CD4-positive, alpha-beta memory T cell (primary cell): ENCODE measurements at places on chromosomes 2 and 18.

- DNase-seq, result no peak
- H3K4me3 ChIP-seq, result no peak overlapping the region
- no peak overlapping the region for H3K27ac ChIP-seq
- H3K4me1 ChIP-seq, result no peaks in the 10 kb centered on the region
These were observed 138.2 kb downstream of the UBR3 start for GRCh38 chr2:169965495-169965894.

GRCh38 chr2:222608081-222608480 lies 47.8 kb downstream of the FARSB start:
- H3K4me3 ChIP-seq, result no peak overlapping the region
- H3K27ac ChIP-seq, result no peak overlapping the region
- no peak for DNase-seq
- no peaks in the 10 kb centered on the region for H3K4me1 ChIP-seq
- peaks cover 18% of the 10 kb centered on the region for H3K36me3 ChIP-seq

GRCh38 chr2:168416555-168416954 lies 39.5 kb upstream of the CERS6 start:
- no peak for DNase-seq
- H3K36me3 ChIP-seq, result no peaks in the 10 kb centered on the region
- no peak overlapping the region for H3K27ac ChIP-seq
- no peaks in the 10 kb centered on the region for H3K27me3 ChIP-seq
- peaks cover 5% of the 10 kb centered on the region for H3K4me1 ChIP-seq

- no peaks in the 10 kb centered on the region for H3K36me3 ChIP-seq
- DNase-seq, result no peak
- no peaks in the 10 kb centered on the region for H3K27me3 ChIP-seq
- no peak overlapping the region for H3K27ac ChIP-seq
- no peaks in the 10 kb centered on the region for H3K4me1 ChIP-seq
These were observed 12.8 kb downstream of the C2orf69 start for GRCh38 chr2:199923924-199924323.

- H3K27me3 ChIP-seq, result no peaks in the 10 kb centered on the region
- H3K27ac ChIP-seq, result no peak overlapping the region
- no peaks in the 10 kb centered on the region for H3K4me1 ChIP-seq
- no peak overlapping the region for H3K4me3 ChIP-seq
- DNase-seq, result no peak
These were observed 9.6 kb downstream of the HAUS1 start for GRCh38 chr18:46113751-46114150.

DNA sequence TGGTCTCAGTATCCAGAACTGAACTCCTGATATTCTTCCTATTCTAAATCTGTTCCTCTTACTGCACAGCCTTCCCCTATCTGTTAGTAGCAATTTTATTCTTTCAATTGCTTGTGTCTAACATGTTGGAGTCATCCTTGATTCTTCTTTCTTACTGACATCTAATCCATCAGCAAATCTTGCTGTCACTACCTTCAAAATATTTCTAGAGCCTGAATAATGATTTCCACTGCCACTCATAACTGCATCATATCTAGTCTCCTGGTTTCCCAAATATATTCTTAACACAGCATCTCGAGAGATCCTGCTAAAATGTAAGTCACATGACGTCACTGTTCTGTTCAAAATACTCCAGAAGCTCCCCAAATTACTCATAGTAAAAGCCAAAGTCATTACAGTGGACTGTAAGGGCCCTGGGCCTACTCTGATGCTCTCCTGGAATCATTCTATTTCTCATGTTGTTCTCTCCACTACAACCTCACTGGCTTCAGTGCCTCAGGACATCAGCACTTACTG lies 95.2 kb downstream of the THSD7B start:
- no peak overlapping the region for H3K27ac ChIP-seq
- no peak for DNase-seq
- no peaks in the 10 kb centered on the region for H3K27me3 ChIP-seq

DNA sequence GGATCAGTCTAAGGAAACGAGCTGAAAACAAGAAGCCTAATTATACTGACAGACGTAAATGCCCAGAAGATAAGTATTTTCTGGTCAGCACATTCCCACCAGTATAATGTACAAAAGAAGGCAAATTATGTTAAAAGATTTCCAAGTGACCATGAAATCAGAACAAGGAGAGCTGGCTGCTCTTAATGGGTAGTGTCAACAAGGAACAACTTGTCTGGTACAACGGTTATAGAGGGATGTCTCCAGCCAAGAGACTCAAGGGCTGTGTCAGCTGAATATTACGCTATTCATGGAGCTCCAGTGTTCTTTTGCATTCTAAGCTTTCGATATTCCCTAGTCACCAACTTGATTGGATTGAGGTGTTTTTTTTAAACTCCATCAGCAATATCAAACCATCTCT lies 8.6 kb upstream of the L3MBTL4 start:
- H3K4me1 ChIP-seq, result no peaks in the 10 kb centered on the region
- H3K27ac ChIP-seq, result no peak overlapping the region
- no peak overlapping the region for H3K4me3 ChIP-seq
- no peaks in the 10 kb centered on the region for H3K27me3 ChIP-seq
- no peaks in the 10 kb centered on the region for H3K36me3 ChIP-seq
- DNase-seq, result no peak

DNA sequence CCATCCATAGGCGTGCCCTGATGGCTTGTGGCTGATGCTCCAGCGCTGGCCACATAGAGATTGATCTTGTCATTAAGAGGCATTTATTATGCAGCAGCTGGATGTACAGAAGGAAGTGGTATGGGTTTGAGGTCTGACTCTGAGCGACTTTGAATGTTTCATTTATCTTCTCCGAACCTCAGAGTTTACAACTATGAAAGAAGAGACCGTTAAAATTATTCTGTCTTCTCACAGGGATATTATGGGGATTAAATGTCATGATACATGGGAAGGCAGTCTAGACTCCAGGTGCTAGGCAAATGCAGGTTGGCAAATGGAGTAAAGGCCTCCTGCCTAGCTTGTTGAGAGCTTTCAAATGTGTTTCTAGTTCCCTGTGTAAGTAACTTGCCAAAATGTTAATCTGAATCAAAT lies 30.3 kb downstream of the MOGAT1 start:
- no peak overlapping the region for H3K4me3 ChIP-seq
- no peaks in the 10 kb centered on the region for H3K36me3 ChIP-seq
- no peak for DNase-seq
- H3K27ac ChIP-seq, result no peak overlapping the region

DNA sequence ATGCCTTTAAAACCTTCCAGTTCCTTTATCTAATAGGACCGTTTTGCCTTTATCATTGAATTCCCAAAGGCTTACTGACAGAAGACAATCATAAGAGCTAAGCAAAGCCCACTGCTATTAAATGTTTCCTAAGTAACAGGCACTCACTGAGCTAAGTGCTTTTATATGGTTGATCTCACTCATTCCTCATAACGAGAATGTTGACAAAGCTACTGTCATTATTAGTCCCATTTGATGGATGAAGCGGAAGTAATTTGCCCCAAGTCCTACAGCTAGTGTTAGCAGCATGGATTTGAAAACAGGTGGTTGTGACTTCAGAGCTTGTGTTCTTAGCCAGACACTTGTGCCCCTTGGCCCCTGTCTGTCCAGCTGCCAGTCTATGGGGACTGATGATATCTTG lies 134.8 kb upstream of the SERPINE2 start:
- H3K4me3 ChIP-seq, result no peak overlapping the region
- no peaks in the 10 kb centered on the region for H3K27me3 ChIP-seq
- DNase-seq, result no peak
- no peak overlapping the region for H3K27ac ChIP-seq
- no peaks in the 10 kb centered on the region for H3K36me3 ChIP-seq

- no peak for DNase-seq
- H3K27ac ChIP-seq, result no peak overlapping the region
These were observed 195.7 kb upstream of the FANCL start for GRCh38 chr2:58436872-58437271.

DNA sequence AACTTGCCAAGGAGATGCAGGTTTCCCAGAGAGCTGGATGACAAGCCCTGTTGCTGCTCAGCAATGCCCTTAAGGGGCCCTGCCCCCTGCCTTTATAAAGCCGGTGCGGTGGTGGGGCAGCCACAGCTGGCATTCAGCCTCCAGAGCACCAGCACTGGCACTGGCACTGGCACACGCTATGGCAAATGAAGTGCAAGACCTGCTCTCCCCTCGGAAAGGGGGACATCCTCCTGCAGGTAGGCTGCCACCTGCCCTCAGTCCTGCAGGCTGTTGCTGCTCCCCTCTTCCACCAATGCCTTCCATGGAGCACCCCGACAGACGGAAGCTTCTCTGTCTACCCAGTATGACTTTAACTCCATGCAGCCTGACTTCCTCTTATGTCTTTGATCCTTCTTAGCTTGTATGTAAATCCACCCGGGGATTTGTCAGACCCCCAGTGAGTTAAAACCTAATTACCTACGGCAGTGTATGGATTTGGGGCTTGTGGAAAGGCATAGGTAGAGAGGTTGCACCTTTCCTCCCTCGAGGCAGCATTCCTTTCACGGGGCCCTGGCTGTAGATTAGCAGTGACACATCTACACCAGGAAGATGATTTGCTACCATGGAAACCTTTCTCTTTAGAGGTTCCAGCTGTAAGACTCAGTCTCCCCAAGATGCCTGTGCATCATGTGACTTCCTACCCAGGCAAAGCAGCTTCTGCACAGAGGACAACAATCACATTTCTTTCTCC lies at the start of gene DAPL1:
Gene DAPL1 (plus strand): TSS at position 123 of the 730 bp plus-strand sequence. CDS start 56 bp downstream, at position 179.
- no peaks in the 10 kb centered on the region for H3K36me3 ChIP-seq
- H3K27me3 ChIP-seq, result no peaks in the 10 kb centered on the region
- no peak within 1 kb of the TSS for H3K4me3 ChIP-seq
- no peak within 1 kb of the TSS for H3K27ac ChIP-seq
- no peaks in the 10 kb centered on the region for H3K4me1 ChIP-seq
